ENCODE measurements at places on chromosomes 5 and 9.

DNA sequence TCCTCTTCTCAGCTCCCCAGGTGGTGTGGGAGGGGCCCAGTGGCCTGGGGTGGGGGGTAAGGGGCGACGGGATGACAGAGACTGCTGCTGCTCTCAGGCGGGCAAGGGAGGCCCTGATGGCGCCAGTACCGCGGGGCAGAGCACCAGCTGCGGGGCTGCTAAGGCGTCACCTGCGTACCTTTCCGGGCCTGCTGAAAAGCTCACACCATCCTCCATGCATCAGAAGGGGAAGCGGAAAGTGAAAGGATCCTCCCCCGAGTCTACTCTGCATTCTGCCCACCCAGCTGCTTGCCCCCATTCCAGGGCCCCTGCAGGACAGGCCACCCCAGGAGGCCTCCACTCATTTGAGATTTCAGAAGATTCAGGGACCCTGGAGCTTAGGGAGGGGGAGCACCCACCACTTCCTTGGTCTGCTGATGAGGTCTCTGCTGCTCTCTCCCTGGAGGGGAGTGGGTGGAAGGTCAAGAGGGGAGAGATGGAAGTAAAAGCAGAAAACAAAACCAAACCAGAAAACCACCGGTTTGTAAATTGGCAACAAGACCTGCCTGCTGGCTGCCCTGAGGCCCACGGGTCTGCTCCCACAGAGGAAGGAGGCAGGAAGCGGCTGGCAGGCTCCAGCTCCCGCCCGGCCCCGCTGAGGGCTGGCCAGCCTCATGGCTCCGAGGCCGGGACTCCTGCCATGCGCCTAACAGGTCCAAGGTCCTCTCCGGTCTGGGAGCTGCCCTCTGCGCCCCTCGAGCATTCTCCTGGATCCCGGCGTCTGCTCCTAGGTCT is 33.6 kb downstream of the PRRT1B start:
- peak; percentile 66 for DNase-seq

DNA sequence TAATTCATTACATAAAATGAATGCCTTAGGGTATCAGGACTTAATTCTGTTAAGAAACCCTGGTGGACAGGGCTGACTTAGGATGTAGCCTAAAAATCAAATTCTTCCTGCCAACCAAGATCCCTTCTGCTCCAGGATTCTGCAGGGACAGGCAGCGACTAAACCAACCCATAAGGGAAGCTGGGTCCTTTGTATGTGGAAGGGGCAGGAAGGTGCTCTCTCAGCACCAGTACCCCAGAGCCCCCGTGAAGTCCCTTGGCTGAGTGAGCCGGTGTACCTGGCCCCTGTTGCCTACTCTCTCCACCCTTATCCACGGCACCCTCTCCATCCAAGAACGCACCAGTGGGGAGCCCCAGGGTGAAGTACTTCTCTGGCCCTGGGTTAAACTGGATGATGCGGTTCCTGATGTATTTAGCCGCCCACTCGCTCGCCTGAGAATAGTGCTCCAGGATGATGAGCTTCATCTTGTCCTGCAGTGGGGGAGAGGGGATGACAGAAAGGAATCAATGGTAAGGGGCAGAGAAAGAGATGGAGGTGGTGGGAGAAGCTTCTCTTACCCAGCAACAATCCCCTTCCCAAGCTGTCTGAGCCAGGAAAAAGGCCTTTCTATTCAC is 1.1 kb downstream of the GNPDA1 start:
- DNase-seq: no peak

GRCh38 chr5:32805971-32806638 is 95.0 kb downstream of the NPR3 start:
- DNase-seq: no peak

DNA sequence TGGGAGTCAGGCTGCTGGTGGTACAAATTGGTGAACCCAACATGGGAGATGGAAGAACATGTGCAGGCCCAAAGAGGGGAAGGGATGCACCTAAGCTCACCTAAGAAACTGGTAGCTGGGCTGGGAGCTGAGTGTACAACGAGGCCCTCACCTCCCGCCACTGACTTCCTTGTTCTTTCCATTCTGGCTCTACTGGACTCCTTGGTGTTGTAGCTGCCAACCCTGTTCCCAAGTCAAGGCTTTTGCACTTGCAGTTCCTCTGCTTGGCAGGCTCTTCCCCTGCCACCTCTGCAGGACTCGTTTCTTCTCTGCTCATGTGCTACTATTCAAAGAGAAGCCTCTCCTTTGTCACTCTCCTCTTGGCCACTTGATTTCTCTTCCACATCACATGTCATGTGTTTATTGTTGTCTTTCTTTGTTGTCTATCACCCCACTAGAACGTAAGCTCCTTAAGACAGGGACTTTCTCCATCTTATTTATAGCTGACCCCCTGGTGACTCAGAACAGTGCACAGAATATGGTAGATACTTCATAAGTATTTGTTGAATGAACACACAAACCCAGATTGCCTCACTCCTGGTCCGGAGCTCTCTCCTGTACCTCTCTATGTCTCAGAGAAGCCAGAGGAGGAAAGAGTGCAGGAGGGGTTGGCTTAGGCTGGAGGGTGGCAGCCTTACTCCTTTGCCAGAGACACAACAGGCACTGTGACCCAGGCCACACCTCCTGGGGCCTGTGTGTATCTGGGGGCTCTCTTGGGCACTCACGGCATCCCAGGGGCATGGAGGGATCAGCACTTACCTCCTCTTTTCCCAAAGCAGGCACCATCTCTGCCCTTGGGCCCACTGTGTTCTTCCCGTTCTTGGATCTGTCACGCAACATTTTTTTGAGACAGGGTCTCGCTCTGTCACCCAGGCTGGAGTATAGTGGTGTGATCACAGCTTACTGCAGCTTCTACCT is 5.2 kb upstream of the SPINK4 start:
- DNase-seq: no peak

DNA sequence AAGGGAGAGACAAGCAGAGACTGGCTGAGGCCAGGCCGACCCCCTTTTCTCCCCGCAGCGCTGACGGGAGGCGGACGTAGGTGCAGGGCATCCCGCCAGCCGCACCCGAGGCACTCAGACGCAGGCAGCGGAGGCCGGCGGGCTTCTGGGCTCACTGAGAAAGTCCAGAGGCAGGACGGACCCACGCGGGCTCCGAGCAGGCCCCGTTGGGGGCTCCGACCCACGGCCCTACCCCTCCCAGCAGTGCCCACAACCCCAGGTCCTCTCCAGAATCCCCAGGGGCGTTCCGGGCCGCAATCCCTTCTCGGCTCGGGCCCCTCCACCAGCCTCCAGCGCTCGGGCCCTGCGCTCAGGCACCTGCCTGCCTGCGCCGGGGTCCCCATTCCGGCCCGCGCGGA is 543 bp downstream of the MTMR12 start:
- peak; percentile 78 for DNase-seq

- DNase-seq: no peak
Observed at GRCh38 chr5:6393596-6394194, 15.3 kb upstream of the MED10 start.

DNA sequence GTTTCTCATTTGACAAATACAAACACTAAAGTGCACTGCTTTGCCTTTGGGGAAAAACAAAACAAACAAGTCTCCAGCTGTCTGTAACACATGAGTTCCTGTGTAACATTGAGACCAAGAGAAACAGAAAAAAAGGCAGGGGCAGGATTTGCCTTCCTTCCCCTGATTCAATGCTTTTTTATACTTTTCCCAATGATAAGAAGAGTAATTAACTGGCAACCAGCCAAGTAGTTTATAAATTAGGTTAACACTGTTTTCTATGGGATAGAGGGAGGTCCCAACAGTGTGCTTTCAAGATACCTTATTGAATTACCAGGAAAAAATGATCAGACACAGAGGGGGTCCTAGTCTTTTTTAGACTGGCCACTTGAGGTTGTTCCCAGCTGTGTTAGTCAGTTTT is 346.8 kb downstream of the TRIM36 start:
- no peak for DNase-seq

GRCh38 chr5:56064984-56065383 is 70.2 kb upstream of the IL6ST start:
- DNase-seq: peak; percentile 77

DNA sequence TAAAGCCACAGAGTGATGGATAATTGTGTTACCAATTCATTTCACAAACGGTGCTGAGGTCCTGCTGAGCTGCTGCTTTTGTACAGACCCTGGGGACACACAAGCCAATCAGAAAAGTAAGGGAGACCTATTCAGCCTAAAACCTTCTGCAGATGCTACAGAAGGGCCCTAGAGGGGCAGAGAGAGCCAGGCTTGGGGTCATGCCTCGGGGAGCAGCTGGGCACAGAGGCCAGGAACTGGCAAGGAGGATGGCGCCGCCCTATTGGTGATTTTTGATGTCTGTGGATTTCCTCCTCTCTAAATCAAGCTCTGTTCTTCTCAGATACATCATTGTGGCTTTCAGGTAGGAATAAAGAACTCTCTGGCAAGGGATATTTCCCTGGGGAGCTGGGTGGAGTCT is 181.9 kb downstream of the ZNF462 start:
- DNase-seq: no peak

DNA sequence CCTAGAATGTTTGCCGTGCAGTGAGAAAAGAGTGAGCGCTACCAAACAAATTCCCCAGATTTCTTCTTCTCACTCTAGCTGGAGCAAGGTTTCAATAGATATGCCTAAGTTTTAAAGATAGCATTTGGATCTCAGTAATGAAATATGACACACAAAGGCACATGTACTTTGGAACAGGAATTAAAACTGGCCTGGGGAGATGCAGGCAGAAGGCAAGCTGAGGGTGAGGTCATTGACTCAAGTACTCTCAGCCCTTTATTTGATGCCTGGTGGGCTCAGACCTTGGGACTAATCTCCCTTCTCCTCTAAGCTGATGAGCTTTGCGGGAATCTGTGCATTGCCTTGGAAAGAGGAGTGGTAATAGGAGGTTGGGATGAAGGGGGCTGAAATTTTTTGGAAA is 323.3 kb upstream of the SLC30A5 start:
- DNase-seq: no peak

DNA sequence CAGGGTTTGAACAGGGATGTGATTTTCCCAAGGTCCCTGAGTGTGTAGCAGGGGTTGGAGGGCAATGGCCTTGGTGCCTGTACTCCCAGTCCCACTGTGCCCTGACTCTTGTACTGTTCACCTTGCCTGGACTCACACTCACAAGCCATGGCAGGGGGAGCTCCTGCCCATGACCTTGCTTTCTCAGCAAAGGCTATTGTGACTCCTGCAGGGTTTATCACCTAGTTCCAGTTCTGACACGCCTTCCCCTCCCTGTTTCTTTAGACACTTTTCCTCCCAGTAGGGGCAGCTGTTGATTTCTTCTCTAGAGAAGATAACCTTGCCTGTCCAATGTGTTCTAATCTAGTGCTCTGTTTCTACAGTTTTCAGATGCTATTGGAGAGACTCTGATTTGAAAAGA is 139.5 kb downstream of the FSTL4 start:
- DNase-seq: no peak

DNA sequence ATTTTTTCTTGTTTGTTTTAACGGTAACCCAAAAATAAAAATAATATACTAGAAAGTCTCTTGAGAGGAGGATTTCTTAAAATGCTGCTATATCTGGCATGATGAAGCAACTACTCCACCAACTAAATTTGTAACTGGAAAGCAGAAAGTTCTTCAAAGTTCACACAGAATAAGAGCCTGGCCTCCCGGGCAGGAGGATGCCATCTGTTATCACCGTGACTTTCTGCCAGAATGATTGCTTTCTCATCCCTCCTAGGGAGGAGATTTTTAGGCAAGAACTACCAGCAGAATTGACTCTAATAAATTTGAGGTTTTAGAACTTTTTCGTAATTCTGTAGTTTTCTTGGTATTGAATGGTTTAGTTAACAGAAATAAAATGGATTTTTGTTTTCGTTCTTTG is 464.6 kb upstream of the ACTBL2 start:
- DNase-seq: no peak

GRCh38 chr5:78232163-78232562 is 62.3 kb downstream of the AP3B1 start:
- no peak for DNase-seq

- peak; percentile 24 for DNase-seq
Observed at GRCh38 chr9:5321058-5321457, 16.5 kb upstream of the RLN2 start.

DNA sequence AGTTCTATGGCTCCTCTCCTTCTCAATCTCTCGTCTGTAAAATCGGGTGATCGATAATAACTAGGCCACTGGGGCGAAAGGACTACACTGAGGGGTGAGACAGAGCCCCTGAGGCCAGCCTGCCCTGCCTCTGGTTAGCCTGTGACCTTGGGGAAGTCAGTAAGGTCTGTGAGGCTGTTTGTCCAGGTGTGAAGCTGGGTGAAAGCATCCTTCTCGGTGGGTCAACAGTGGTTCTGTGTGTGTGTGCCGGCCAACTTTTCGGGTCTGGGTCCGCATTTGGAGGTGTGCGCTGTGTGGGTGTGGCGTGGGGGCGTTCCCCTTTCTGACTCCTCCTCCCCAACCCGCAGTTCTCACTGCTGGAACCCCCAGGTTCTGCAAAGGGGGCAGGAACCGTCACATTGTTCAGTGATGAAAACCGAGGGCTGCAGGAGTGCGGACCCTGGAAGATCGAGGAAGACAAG is 5.0 kb upstream of the RNF44 start:
- no peak for DNase-seq

DNA sequence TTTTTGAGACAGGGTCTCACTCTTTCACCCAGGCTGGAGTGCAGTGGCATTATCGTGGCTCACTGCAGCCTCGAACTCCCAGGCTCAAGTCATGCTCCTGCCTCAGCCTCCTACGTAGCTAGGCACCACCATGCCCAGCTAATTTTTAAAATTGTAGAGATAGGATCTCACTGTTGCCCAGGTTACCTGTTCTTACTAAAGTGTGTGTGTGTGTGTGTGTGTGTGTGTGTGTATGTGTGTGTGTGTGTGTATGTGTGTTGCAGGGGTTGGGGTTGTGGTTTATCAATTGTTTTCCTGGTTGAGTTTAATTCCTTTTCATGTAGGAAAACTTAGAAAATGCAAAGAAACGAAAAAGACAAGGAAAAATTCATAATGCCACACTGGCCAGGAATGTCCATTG is 21.8 kb downstream of the RNF44 start:
- no peak for DNase-seq

DNA sequence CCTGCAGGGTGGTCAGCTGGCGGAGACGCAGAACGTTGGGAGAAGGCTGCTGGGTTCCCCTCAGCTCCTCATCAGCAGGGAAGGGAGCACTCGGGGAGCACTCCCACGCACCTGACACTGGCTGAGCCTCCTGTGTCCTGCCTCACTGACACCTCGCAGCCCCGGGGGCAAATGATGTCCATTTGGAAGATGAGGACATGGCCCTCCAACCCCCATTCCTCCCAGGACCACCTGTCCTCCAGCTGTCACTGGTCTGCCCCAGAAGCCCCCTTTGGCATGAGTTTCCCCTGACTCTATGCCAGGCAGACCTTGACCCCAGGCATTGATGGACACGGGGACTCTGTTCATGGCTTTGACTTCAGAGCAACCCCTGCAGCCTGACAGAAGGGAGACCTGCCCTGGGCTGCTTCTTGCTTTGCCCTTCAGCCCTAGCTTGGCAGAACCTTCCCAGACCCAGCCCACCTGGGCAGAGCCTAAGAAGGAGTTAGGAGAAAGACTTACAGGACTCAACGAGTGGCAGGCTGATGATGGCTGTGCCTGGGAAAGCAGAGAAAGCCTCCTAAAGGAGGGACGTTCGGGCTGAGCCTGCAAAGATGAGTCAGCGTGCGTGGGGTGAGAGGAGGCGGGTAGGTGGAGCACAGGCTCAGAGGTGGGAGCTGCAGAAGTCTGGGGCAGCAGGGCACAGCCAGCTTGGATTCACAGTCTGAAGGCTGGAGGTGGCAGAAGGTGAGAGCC is 90.6 kb downstream of the LMX1B start:
- no peak for DNase-seq

All from lung microvascular endothelial cell (primary cell).